ENCODE measurements at places on chromosomes 13 and 19.

- no peak for DNase-seq
Measured at GRCh38 chr19:35458731-35459391, 10.8 kb downstream of the FFAR2 start.

GRCh38 chr13:32737111-32737571 is 150.9 kb downstream of the PDS5B start:
- no peak for DNase-seq

DNA sequence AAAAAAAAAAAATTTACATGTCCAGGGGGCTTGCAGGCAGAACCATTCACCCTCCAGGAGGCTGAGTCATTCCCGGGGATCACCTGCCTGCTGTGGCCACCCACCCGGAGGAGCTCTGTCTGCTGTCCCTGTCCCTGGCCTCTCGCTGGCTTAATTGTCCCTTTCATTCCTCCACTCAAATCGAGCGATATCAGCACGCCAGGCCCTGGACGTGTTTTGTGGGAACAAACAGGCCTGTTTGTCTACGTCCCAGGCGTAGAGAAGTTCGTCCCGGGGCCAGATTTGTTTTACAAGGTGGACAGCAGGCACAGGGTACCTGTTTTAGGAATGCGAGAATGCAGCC is 21.2 kb downstream of the SULT2B1 start:
- no peak for DNase-seq

GRCh38 chr13:51932231-51932630 is 70.5 kb downstream of the CCDC70 start:
- DNase-seq: no peak

DNA sequence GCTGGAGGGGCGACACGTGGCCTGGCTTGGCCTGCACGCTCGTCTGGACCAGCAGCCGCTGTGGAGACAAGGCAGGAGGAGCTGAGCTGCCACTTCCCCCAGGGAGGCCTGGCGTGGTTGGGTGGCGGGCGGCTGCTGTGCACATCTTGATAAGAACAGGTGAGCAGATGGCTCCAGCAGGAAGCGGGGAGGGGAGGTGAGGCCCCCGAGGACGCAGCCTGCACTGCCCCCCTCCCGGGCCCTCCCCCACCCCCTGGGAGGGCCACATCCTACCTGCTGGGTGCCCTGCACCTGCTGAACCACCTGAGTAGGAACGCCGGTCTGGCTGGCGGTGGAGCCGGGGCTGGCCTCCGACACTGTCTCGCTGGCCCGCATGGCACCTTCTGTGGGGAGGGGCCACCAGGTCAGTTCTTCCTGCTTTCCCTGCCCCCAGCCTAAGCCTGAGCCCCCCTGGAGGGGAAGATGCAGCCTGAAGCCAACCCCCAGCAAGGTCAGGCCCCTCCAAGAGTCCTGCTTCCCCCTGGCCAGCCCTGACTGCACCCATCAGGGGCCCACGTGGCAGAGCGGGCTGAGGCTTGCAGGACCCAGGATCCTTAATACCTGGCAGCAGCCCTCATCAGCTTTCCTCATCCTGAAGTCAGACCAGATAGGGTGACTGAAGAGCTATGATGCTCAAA is 22.8 kb downstream of the RFX1 start:
- DNase-seq: no peak

- no peak for DNase-seq
Measured at GRCh38 chr19:34508540-34508939, 27.0 kb downstream of the WTIP start.

All from cortex of kidney (tissue), 1 donor.